Activated T-cell treated with anti-CD3 and anti-CD28 coated beads, Interleukin-2, amount 50 U/mL, for 48 hours (primary cell): ENCODE measurements at places on chromosomes 5 and 9.

DNA sequence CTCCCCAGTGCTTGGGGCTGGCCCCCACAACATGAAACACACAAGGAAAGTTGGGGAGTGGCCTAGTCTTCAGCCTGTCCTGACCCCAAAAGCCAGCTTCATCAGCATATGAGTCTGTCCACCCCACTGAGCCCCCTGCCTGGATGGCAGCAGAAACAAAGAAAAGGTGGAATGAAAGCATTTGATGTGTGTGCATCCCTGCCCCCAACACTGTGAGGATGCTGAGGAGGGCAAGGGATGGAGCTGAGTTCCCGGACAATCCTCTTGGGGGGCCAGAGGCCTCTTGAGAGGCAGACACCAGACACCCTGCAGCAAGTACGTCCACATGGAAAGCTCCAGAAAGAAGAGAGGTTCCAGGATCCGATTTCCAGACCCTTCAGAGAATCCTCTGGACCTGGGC is 113.5 kb upstream of the PPP1R26 start:
- no peak for DNase-seq

GRCh38 chr9:121667214-121667613 is 15.8 kb downstream of the DAB2IP start:
- DNase-seq = no peak

DNA sequence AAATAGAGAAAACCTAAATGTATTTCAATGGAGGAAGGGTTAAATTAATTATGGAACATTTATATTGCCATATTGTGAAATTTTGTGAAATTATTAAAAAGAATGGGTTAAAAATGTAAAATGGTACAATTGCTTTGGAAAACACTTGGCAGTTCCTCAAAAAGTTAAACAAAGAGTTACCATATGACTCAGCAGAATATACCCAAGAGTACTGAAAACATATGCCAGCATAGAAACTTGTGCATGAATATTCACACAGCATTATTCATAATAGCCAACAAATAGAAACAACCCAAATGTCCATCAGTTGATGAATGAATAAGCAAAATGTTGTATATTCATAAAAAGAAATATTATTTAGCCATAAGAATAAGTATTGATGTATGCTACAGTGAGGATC is 181.0 kb upstream of the MAST4 start:
- DNase-seq = no peak

GRCh38 chr9:70113403-70114022 is 69.9 kb downstream of the MAMDC2 start:
- DNase-seq = peak; percentile 34

GRCh38 chr9:99173570-99174504 is 47.9 kb downstream of the ALG2 start:
- DNase-seq = no peak
